GM13976 (cell line): ENCODE measurements at places on chromosomes 11 and 22.

- peak; percentile 63 for DNase-seq
Observed at GRCh38 chr11:17063171-17064002, 14.1 kb downstream of the RPS13 start.

DNA sequence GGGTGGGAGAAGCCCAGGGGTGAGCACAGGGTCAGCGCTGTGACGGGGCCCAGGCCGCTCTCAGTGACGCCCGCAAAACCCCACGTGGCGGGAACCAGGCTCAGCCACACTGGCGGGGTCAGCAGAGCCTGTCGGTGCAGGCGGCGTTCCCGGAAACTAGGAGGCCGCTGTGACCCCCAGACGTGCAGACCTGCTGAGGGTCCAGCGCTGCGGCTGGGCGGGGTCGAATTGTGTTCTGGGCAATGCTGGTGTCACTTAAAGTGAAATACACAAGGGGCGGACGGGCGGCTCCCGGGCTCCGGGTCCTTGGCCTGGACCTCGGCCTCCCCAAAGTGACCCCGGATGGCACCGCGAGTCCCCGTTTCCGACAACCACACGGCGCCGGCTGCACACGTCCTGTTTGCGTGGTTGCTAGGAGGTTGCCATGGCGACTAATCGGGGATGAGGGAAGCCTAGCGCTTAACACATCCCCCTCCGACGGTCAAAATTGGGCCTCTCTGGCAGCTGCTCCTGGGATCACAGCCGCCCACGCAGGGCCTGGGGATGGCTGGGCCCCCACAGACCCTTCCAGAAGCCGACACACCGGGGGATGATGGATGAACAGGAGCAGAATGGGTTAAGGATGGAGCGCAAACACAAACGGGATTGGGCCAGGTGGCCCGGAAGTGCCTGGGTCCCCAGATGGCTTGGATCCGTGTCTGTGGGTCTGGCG, 81.7 kb upstream of the PRR5 start:
- DNase-seq = peak; percentile 77

DNA sequence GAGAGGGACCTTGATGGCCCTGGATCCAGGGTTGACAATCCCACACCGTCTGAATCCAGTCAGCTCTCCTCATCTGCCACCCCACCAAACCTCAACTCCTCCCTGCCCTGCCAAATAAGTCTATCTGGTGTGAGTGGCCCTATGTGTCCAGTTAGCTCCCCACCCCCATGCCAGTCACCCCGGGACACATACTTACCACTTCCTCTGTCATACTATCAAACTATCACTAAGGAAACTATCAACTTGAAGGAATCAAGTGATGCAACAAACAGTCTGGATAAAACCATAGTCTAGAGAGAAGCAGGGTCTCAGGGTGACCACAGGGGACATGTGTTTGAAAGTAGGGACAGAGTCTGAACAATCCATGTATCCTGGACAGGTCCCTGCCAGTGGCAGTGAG, 13.2 kb upstream of the CSF2RB start:
- DNase-seq = no peak

- DNase-seq = no peak
Observed at GRCh38 chr11:96314326-96315020, 28.5 kb downstream of the MAML2 start.

DNA sequence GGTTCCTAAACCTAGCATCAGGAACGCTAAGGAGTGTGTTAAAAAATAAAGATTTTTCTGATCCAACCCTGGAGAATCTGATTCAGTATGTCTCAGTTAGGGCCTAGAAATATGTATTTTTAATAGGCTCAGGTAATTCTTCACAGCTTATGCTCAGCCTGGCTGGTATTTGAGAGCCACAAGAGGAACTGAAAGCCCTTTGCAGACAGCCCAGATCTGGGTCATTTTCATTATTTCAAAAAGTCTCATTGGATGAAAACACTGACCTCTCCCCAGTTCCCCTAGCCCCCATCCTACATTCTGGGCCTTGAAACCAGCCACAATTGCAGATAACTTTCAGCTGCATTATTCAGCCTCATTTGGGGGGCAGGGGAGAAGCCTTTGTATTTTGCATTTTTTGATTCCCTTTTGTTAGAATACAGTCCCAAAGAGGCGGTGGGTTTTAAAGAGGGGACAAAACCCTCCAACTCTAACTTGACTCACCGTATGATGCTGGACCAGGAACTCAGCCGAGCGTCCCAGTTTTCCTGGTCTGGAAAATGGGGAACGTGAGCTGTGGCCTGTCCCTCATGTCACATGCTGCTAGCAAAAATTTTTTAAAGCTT, 66.0 kb upstream of the LARGE1 start:
- DNase-seq = peak; percentile 34

- no peak for DNase-seq
Observed at GRCh38 chr11:29641201-29641600, 375.6 kb downstream of the KCNA4 start.

DNA sequence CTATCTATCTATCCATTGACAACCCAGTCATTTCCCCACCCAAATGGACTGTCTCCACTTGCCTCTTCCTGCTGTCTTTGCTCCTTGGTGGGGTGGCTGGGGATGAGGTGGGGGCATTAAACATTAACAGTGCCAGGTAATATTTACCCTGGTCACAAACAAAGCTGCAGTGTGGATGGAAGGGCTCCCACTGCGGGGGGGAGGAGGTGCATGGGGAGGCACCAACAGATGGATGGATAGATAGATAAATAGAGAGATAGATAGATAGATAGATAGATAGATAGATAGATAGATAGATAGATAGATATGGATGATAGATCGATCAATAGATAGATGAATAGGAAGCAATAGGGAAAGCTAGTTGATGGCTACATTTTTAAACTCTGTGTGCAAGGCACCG, 2.3 kb upstream of the FXYD2 start:
- no peak for DNase-seq

DNA sequence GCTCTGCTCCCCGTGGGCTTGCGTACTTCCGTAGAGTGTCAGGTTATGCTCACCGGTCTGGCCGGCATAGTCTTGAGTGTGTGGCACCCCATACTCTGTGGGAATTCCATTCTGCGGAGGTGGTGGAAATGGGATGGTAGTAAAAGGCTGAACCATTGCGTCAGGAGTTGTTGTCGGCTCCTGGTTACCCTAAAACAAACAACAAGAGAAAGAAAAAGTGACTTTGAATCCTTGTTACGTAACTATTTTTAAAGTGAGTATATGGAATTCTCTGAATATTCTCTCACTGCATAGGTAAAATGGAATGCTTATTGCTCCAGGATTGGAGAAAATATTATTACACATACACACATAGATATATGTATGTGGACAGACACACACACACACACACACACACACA, 92.1 kb downstream of the APOL5 start:
- no peak for DNase-seq

DNA sequence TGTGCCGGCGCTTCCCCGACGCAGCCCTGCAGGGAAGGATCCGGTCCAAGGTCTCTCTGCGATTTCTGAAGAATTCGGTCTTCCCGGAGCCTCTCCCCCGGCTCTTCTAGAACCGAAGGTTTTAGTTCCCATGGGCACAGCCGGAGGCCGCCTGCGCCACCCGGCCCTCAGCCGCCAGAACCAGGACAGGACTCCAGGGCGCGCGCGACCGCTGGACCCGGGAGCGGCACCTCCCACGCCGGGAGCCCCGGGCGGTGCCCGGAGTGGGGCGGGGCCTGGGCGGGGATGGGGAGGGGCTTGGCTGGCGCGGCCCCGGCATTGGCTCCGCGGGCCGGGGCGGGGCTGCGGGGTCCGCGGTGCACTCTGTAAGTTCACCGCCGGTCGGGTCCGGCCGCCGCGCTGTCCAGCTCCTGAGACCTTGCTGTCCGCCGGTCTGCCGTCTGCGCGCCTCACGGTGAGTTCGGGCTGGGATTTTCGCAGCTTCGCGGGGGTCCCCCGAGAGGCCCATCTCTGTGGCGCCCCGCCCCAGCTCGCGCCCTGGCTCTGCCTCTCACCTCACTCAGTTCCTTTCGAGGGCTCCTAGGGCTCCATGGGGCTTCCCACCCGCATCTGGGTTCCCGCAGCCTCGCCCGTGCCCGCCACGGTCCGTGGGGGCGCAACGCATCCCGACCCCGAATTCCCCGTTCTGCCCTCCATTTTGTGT, at the start of gene CDC42EP2:
TSS of gene CDC42EP2 (plus strand) at position 366 of the 703 bp plus-strand sequence. CDS start 6,033 bp downstream, outside the sequence.
- DNase-seq = peak; percentile 95

DNA sequence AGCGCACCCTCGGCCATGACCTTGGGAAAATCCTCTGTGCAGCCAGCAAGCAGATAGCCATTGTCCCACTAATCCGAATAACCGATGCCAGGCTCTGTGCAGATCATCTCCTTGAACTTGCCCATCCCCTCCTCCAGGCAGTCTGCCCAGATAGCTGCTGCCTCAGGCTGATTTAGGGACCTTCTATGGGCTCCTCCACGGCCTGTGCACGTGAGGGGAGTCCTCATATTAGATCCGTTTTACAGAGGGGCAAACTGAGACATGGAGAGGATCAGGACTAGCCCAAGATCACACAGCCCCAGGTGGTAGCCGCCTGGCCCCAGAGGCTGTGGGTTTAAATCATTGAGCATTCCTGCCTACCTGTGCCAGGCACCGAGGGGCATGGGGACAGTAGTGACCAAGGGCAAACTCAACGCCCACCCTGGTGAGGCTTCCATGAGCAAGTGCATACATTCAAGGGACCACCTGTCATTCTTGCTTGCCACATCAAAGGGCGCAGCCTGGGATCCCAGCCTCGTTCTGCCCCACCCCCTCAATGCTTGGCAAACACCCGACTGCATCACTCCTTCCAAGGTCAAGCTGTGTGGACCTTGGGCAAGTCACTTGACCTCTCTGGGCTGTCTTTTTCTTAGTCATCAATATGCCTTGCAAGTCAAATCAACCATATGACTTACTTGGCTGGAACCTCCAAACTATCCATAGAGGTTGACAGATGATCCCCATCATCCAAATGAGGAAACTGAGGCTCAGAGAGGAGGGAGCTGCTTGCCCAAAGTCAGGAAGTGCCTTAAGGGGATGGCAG, 131.6 kb downstream of the MN1 start:
- no peak for DNase-seq

- no peak for DNase-seq
Observed at GRCh38 chr22:27063406-27063805, 406.0 kb downstream of the MIAT start.
